RKO (cell line): ENCODE measurements at places on chromosomes 2 and 18.
A peak's percentile ranks its signal among the peaks of the same experiment; 100 is the strongest.

DNA sequence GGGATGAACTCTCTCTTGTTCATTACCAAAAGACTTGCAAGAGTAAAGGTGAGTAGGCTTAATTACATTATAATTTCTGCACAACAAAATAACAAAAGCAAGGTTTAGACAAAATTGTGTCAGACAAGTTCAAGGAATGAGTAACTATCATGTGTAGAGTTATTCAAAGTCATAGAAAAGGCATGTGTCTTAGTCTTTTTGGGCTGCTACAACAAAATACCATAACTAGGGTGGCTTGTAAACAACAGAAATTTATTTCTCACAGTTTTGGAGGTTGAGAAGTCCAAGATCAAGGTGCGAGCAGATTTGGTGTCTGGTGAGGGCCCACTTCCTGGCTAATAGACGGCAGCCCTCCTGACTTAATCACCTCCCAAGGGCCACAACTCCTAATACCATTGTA, 37.6 kb downstream of the IL1R2 start:
- no peak for DNase-seq

DNA sequence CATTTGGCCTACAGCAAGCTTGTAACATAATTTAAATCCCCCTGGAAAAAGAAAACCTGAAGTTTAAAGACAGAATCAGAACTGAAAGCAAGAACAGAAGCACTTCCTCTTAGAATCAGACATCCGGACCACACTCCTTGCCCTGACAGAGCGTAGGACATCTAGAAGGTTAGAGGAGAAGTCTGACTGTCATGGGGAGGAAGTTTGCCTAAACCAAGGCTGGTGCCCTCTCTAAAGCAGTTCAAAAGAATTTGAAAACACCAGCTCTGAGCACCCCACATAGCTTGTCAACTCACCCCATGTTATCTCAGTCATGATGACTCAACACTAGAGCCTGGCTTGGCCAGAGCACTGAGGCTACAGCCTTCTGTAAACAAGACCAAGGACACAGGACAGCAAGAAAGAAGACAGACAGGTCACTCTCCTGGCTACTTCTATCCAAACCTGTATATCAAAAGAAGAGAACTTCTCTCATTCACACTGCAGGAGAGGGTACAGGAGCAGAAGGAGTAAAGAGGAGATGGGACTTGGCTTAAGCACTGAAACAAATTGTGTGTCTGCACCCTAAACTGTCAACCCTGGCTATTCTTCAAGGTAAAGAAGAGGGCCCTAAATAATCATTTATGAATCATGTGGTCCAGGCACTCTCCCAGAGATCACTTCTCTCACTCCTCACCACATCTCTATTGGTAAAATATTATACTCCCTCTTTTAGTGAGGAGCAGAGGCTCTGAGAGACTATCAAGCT, 198.6 kb downstream of the MEMO1 start:
- peak; percentile 35 for DNase-seq

DNA sequence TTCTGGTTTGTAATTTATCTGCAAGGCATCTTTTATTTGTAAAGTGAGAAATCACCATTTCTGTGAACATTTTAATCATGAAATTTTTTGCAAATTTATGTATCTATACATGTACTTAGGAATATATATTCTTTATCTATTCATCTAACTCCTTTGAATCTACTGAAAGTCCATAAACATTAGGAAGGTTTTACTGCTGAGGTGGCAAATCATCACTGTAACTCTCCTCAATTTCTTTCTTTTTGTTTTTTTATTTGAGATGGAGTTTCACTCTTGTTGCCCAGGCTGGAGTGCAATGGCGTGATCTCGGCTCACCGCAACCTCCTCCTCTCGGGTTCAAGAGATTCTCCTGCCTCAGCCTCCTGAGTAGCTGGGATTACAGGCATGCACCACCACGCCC, 296.3 kb downstream of the AGPS start:
- DNase-seq = no peak

DNA sequence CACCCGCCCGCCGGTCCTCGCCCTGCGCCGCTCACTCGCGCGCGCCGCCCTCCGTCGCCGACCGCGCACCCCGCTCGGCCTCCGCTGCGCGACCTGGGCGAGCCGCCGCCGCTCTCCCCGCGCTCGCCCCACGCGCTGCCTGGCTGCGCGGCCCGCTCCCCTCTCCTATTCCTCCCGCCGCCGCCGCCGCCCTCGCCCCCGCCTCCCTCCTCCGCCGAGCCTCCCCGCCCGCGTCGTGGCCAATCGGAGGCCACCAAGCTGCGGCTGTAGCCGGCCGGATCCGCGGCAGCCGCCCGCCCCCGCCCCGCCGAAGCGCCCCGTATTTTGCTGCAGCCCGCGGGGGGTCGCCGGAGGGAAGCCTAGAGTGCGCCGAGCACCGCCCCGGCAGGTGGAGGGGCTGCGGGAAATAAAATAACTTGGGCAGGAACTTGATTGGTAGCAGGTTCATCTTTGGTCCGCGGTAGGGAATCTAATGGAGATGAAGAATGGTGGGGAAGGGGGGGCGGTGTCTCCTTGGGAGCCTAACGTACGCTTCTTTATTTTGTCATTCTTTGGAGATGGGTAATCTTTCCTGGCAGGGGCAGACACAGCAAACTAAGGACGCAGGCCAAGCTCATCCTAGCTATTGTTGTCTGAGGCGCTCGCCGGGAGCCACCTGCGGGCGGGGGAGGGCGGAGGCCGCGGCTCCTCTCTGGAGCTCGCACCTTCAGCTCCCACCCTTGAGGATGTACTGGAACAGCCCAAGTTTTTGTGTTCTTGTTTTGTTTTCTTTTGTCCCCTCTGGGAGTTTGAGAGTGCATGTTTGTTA, 1.1 kb upstream of the CDH2 start:
- no peak for DNase-seq

DNA sequence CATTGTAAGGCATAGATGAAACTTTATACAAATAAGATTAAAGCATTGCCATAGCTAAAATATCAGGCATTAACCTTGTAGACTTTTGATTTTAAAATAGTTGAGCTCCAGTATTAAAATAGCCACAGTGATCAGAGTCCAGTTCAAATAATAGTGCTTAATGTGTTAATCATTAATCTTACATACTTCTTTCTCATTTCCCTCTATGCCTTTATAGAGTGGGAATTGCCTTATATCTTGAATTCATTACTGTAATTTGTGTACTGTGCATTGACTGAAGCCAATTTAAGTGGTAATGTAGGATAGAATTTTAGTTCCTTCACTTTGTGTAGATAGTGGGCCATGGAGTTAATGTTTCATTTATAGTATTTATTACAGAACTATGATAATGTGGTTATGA, 549.2 kb upstream of the VWC2L start:
- DNase-seq = no peak

DNA sequence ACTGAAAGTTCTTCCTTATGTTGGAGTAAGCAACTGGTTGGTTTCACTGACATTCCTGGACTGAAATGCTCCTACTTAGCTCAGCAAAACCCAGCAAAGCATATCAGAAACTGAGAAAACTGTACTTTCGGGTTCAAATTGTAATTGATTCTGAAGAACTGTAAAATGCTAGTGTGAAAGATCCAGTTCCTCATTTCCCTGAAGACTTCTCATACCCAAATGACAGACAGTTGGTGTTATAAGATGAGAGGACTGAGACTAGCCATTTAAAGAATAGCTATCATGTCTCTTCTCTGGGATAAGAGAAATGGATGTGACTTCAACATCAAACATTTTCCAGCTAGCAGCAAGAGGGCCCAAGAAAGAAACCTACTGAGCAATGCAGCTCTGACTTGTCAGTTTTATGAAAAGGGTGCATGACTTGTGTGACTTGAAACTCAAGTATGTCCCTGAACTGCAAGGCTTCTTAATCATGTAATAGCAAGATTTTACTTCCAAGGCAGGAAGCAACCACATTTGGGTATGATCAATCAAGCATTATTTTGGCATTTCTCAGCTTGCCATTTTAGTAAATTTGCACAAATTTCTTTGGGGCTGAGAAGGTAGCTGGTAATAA, 420.3 kb upstream of the MMADHC start:
- no peak for DNase-seq

DNA sequence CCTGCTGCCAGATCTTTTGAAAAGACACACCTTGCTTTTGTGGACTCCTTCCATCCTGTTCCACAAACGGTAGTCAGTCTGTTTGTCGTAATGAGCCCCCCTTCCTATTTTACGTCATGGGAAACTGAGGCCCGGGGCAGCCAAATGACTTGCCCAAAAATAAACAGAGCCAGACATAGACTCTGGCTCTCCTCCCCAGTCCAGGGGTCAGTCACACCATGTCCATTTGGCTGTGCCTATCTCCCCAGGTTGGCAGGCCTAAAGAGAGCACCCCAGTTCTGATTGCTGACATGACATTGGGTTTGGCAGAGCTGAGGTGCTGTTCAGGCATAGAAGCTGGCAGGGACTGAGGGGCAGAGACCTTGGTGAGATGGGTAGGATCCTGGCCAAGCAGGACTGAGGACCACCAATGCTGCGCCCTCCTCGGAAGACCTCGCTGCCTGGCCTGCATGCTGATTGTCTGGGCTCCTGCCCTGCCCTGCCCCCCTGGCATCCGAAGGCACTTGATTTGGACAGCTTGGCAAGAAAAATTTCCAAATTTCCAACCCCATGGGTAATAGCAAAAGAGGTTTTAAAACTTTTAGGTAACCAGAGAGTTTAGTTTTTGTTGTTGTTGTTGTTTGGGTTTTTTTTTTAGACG, 335.4 kb downstream of the DYSF start:
- DNase-seq = no peak

DNA sequence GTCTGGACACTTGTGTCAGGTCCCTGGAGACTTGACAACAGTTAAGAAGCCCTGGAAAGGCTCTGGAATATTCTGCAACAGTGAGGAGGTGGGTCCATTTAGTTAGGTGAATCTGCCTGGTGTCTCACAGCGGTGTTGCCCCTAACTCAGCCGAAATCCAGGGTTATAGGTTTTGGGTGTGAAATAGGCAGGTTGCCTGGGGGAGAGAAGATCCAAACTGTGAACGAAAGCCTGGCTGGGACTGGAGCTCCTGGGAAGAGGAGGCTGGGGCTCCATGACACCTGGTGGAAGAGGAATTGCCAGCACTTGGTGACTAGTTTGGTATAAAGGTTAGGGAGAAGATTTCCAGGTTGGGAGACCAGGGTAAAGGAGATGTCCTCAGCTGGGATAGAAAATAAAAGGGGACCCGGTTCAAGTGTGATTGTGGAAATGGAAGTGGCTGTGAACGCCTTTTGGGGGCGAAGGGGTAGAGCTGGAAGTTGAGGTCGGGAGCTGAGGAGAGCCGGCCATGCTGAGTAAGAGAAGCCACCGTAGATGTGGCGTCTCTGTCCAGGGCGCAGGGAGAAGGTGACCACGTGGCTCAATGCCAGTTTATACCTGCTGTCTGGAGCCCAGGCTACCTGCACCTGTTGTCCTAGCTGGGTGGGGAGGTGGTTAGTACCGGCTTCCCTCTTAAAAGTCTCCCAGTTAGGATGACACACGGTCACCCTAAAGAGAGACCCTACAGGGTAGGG, 3.0 kb upstream of the GAREM2 start:
- DNase-seq = no peak

DNA sequence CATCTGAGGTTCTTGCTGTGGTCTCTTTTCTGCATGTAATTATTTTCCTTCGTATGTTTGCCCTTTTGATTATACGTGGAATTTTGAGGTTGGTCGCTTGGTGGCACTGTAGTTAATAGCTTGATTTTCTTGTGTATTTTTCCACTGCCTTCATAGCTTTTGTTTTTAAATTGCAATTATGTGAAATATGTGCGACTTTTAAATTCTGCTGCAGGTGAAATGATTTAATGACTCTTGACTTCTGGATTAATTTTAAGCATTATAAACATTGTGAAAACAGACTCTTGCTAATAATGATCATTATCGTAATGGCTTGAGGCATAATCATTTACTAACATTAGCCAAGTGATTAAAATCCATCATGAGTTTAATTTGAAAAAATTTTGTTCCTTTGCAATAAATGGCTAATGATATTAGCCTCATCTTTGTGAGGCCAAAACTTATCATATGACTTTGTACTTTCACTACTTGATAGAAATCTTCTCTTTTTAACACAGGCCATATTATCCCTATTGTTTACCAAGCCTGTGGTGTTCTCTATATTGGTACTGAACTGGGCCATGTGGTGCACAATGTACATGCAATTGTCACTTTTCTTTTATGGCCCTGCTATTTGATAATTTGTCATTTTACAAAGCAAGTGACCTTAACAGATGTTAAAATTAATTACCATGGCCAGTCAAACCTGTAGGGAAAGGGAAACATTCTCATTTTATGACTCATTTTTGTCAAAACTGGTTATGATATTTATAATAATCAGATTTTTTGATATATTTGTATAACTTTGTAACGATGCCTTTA, 62.8 kb upstream of the NEUROD1 start:
- DNase-seq = peak; percentile 70

- DNase-seq = no peak
Observed at GRCh38 chr2:153488072-153488471, 9.5 kb upstream of the RPRM start.

- no peak for DNase-seq
Observed at GRCh38 chr2:54407693-54408092, 48.4 kb upstream of the SPTBN1 start.

- DNase-seq = peak; percentile 66
Observed at GRCh38 chr2:133561045-133561852, 7.0 kb downstream of the NCKAP5 start.

GRCh38 chr2:233409286-233409991, 55.1 kb downstream of the DGKD start:
- DNase-seq = no peak

GRCh38 chr2:11502740-11503292, 31.0 kb upstream of the GREB1 start:
- DNase-seq = peak; percentile 68

DNA sequence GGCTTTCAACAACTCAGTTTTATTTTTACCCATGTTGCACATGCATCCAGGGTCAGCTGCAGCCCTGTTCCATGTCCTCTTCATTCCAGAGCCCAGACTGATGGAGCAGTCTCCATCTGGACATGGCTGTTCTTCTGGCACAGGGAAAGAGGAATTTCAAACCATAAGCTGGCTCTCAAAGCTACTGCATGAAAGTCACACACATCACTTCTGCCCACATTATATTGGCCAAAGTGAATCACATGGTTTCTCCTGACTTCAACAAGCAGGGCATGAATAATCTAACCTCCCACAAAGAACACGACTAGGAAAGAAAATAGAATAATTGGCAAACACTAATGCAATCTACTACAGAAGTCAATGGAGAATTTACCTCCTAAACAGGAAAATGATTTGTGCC, 94.2 kb downstream of the FTCDNL1 start:
- no peak for DNase-seq

GRCh38 chr2:54059986-54060385, 55.4 kb upstream of the ACYP2 start:
- no peak for DNase-seq
